ENCODE measurements at places on chromosomes 3 and 15. TPM values are rescaled to one million over a fixed set of nuclear protein-coding genes. Genes with fewer than 3 reads are reported as not detected.
A peak's percentile ranks its signal among the peaks of the same experiment; 100 is the strongest.

GRCh38 chr3:52150860-52151259 is 3.4 kb downstream of the POC1A start:
- no peak for DNase-seq

Gene SPATA12
- 0.15 TPM for total RNA-seq

Gene DNAH12
- 13.4 TPM for total RNA-seq

Gene NANOGP8
- 0.88 TPM for total RNA-seq

- DNase-seq: no peak
Observed at GRCh38 chr3:14921811-14922705, 25.3 kb upstream of the NR2C2 start.

Gene SOX14
- total RNA-seq: not detected

Gene EPHB3
- 10.7 TPM for total RNA-seq

DNA sequence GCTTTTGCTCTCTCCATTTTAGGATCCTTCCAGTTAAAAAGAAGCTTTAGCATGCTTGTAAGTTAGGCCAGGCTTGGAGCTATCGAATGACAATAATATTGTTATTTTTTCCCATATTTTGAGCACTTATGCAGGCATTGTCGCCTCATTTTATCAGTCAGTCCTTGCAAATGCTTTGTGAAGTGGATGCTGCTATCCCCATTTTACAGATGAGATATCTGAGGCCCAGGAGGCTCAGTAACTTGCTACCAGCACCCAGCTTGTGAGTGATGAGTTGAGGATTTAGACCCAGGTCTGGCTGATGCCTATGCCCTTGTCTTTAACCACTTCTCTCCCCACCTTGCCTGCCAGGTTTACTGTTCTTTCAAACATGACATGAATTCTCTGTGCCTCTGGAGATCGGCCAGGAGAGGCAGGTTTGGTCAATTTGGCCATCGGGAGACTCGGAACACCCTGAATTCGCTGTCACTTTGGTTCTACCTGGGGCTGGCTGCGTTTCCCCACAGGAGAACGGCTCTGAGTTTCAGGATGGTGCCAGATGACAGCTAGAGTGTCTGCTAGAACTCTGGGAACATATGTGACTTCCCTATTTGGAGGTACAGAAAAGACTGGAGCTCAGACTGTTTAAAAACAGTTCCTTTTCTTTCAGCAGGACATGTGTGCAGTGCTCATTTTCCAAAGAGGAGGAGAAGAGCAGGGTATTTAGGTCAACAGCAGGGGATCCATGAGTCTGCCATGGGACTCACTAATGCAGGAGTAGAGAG is 25.5 kb upstream of the ZNF710 start:
- no peak for DNase-seq

GRCh38 chr15:90367576-90367975 is 15.5 kb downstream of the ZNF774 start:
- peak; percentile 40 for DNase-seq

DNA sequence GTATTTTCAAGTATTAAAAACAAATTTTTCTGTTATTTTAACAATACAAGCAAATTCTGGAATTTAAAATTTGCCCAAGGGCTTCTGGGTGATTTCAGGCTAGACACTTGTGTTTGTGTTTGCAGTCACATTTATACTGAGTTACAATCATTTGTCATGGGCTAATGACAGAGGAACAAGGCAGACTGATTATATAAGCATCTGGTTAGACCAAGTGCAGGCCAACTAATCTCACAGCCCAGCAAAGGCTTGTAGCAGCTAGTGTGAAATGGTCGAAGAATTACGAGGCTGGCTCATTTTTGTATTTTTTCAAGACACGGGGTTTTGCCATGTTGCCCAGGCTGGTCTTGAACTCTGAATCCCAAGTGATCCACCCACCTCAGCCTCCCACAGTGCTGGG is 52.1 kb downstream of the CMTM8 start:
- no peak for DNase-seq

GRCh38 chr3:171323938-171324536 is 136.2 kb downstream of the TNIK start:
- DNase-seq: no peak

Gene SEMA6D
- total RNA-seq: 5.0 TPM

- DNase-seq: peak; percentile 62
Observed at GRCh38 chr3:184472723-184473428, 88.7 kb upstream of the EPHB3 start.

DNA sequence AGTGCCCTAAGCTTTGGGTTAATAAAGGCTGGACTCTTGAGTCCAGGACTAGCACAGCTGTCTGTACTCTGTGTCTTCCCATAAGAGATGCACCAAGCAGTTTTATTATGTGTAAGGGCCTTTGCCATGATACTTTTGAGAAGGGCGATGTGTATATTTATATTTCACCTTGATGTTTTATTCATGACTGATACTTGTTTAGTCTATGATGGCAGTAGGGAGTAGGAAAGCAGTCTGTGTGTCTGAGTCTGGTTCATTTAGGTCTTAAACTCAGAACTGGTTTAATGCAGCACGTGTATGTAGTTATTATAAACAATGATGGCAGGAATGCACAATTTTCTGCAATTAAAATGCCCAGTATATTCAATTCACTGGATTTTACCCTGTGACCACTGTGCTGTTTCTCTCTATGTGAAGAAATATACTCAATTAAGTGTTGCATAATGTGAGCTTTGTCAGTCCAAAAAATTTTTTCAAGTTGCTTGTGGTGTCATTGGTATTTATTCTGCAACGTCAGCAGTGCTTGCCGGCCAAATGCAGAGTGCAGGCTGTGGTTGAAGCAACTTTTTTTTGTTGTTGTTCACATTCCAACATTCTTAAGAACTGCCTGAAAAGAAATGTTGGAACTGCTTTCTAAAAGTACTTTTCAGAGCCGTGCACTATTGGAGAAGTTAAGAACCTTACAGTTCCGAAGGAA is 423.7 kb upstream of the SEMA6D start:
- DNase-seq: peak; percentile 98

Gene ATP13A5
- total RNA-seq: 1.1 TPM

Gene GCNT3
- 0.63 TPM for total RNA-seq

GRCh38 chr3:166864473-166865467 is 515.3 kb downstream of the ZBBX start:
- DNase-seq: no peak

GRCh38 chr3:136576279-136577009 is 175.7 kb downstream of the STAG1 start:
- DNase-seq: no peak

DNA sequence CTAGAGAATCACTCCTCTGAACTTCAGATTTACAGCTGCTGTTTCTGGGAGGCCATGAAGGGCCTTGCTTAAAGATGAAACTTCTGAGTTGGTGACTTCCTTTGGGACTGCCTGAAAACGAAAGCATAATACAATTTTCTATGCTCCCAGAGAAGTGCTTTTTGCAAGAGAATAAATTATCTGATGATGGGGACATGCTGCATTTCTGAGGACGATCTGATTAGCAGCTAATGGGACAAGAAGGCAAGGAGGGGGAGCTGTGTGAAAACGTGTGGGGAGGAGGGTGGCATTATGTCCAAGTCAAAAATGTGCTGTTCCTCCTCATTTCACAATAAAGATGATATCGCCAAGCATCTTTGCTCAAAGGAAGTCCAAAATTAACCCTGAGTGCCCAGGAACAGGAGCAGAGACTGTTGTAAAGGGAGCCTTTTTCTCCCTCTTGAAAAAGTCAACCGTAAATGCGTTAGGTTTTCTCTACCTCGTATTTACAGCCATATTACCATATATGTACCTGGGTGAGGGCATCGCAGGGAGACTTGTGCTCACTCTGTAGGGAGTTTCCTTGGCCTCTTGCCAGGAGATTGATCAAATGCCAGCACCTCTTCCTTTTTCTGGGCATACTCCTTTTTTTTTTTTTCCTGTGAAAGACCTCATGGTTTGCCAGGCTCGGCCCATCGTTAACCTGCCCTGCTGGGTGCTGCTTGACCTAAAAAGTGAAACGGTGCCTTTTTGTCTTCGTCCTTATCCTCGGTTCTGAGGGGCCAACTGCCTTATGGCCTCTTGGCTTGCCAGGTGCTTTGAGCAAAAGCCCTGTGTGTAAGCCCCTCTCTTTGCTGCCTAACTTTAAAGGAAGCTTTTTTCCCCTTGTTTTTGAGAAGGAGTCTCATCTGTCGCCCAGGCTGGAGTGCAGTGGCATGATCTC is 11.5 kb downstream of the ITPR1 start:
- DNase-seq: peak; percentile 85

DNA sequence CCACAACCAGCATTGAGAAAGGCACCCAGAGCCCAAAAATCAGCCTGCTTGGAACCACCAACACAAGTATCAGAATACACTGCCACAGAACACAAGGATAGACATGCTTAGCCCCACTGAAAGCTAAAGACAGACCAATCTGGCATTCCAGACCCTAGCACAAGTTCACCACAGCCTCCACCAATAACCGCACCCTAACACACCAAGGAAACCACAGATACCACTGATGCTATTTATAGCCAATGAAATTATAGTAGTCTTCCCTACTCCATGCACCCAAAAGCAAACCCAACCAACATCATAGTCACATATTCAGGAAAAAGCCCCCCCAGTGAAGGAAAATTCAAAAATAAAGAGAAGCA is 83.9 kb upstream of the STT3B start:
- DNase-seq: no peak

GRCh38 chr15:62416526-62416925 is 251.4 kb upstream of the C2CD4B start:
- no peak for DNase-seq

DNA sequence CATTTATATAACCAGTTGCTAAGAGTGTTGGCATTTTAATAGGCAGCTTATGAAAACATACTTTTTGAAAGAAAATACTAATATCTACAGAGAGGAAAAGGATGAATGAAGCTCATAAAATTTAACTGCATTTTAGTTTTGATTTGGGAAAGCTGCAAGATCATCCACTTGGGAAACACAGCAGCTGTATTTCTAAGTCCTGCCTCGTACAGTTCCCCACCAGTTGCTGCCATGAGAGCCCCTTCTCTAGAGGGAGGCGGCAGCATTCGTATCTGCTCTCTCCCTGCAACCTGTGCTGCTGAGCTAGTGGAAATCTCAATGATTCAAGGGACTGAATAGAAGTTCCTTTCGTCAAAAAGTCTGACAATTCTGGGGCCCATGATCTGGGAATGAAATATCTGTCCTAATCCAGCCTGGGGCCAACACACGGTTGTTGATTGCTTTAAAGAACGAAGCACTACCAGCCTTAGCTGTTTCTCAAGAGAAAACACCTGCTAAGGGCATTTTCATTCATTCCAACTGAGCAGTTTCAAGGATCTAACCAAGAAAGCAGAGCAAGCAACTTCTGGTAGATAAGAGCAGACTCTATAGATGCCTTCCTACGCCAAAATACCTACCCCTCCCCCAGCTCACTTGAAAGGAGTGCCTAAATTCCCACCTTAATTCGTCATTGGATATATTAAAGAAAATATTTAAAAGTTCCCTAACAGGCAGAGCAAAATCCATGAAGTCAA is 223.7 kb downstream of the MAGI1 start:
- peak; percentile 44 for DNase-seq

DNA sequence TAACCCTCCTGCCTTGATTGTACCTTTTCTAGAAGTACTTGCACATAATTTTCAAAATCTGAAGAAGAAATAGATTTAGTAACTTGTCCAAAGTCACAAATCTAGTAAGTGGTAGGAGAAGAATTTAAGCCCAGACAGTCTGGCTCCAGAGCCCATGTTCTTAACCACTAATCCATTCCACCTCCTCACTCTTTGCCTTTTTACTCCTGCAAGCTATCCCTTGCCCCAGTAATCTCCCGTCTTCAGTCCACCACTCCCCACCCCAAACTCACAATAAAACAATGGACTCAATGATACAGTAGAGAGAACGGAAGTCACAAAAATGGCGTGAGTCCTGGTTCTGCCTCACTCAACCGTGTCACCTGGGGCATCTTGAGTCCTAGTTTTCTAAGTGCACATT is 48.7 kb downstream of the SETMAR start:
- DNase-seq: no peak

Gene SCN11A
- total RNA-seq: 0.12 TPM

Gene COL8A1
- 50.6 TPM for total RNA-seq

DNA sequence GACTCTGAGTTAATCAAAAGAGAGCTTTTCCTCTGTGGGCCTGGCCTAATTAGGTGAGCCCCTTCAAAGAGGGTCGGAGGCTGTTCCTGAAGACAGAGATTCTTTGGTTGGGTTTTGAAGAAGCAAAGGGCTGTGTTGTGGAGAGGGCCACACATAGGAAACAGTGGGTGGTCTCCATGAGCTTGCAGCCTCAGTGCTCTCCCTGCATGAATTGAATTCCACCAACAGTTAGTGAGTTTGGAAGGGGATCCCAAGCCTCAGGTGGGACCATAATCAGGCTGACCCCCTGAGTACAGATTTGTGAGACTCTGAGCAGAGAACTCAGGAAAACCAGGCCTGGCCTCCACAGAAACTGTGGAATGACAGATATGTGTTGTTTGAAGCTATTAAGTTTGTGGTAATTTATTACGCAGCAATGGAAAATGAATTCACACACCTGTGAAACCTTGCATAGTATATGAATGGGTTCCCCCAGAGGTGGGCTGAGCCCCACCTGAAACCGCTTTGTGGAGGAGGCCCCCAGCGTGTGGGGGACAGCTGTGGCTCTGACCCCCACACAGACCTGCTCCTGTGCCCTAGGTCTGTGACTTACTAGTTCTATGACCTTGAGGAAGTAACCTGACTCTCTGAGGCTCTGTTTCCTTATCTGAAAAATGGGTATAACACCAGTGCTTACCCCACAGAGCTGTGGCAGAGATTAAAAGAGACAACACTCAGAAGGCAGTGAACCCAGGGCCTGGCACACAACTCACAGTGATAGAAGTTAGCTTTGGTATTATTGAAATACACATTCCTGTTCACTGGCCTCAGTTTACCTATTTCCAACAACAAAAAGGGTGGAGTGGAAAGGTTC is 431.3 kb downstream of the FOXP1 start:
- DNase-seq: no peak

GRCh38 chr15:39054128-39054732 is 489.6 kb upstream of the RASGRP1 start:
- DNase-seq: peak; percentile 32

GRCh38 chr15:36943508-36944361 is 156.6 kb downstream of the MEIS2 start:
- no peak for DNase-seq

- no peak for DNase-seq
Observed at GRCh38 chr3:27729325-27729724, 7.2 kb upstream of the EOMES start.

- DNase-seq: no peak
Observed at GRCh38 chr15:60115579-60116380, 111.7 kb downstream of the FOXB1 start.

- DNase-seq: no peak
Observed at GRCh38 chr3:125229168-125229567, 16.6 kb upstream of the SLC12A8 start.

Data from lung (tissue), 17 donors.